Germinal center (tissue), 1 donor: ENCODE measurements at places on chromosomes 6 and 20.

DNA sequence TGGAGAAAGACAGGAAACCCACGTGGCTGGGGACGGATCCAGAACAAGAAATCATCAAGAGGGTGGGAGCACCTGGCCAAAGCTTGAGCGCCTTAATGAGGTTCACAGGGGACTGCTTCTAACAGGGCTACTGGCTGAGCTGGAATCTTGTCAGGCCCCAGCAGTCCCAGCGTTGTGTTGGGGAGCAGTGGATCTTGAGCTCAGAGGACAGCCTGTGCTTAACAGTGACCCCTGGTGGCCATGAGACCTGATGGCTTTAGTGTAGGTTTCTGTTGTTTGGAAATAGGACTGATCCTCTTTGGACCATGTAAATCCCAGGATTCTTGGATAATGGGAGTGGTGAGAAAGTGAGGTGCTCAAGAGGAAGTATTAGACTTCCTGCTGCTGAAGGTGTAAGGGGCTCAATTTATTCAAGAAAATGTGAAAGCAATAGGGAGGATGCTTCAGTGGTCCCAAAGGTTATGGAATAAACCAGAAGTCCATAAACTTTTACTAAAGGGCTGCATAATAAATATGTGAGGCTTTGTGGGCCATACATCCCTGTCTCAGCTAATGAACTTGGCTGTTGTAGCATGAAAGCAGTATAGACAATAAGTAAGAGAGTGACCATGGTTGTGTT lies 216.2 kb downstream of the NFATC2 start:
- DNase-seq: peak; percentile 29

DNA sequence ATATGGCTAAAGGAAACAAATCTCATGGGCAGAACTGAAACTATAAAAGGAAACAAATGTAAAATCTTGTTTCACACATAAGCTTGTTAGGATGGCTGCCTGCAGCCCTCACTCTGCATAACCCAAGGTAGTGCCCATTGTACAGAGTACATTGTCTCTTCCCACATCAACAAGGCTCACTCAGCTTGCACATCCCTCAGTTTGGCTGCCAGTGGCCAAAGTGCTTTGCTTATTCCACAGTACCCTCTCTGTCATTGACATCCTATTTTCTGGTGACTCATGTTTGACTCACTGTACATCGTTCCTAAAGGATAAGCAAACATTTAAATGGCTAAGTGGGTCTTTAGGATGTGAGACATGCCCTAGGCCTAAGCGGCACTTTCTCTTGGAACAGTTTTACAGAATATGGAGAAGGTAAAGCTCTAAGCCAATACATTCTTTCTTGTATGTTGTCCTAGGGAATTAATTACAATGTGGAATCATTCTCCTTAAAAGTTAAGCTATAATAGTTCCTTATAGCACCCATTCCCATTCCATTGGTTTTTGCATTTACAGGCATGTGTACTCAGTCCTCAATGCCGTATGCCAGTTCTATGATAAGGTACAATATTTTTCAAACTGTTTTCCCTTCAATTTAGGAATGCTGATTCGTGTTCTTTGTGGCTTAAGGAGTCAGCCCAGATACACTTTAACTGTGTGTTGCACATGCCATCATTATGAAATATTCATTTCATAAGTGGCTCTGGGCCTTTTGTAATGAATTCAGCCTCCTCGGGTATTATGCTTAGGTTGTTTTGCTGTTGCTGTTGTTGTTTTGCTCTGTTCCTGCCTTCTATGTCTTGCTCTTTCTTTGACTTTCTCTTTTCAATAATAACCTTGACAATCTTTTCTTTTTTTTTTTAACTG lies 5.5 kb downstream of the ANKEF1 start:
- DNase-seq: no peak

- DNase-seq: no peak
These were observed 10.1 kb upstream of the SIRPD start for GRCh38 chr20:1567392-1568162.

DNA sequence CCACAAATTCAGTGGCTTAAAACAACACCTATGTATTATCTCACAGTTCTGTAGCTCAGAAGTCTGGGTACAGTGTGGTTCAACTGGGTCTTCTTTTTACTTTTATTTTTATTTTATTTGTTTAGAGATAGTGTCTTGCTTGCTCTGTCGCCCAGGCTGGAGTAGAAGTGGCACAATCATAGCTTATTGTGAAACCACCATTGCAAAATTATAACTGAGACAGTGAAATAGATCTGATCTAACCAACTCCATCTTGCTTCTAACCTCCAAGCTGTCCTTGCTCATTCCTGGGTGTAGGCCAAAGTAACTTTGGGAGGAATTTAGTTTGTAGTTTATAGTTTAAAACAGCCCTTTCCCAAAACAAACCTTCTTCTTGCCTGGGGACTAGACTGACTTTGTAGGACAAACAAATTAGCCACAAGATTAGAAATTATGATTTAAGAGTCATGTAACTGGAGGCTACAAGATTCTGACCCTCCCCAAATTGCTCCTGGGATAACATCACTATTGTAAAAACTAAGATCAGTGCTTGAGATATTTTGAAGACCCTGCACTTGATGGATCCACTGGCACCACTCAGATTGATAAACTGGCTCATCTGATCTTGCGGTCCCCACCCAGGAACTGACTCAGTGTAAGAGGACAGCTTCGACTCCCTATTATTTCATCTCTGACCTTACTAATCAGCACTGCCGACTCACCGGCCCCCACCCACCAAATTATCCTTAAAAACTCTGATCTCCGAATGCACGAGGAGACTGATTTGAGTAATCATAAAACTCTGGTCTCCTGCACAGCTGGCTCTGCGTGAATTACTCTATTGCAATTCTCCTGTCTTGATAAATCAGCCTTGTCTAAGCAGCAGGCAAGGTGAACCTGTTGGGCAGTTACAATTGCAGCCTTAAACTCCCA lies 193.4 kb upstream of the CDYL start:
- DNase-seq: no peak

DNA sequence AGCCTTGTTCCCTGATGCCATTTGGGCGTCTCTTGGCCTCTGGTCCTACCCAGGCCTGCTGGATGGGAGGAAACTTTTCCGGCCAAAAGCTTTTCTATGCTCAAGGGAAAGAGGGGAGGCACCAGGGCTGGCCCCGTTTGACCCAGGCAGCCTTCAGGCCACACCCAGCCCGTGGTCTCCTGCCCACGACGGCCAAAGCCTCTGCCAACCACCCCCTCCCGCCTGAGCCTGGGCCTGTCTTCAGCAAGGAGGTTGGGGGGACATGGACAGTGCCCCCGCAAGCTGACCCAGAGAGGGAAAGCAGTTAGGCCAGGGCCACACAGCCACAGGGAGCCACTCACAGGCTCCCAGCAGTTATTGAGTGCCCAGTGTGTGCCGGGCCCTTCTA lies 49.5 kb downstream of the SRC start:
- no peak for DNase-seq

DNA sequence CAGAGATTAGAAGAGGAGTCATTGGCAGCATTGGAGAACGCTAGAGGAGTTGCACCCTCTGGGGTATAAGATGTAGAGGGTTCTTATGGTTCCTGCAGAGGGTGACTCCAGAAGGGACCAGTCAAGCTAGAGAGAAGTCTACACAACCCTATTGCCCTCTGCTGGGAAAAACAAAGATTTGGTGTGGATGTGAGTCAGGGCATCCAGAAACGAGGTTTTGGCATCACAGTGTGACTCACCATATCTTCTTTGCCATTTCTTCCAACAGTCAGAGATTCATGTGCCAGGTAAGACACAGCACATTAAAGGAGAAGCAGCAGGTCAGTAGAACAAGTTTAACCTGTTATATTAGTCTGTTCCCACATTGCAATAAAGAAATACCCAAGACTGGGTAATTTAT lies 598.8 kb downstream of the MAFB start:
- no peak for DNase-seq

GRCh38 chr6:161215193-161215592 lies 58.7 kb downstream of the AGPAT4 start:
- no peak for DNase-seq

- no peak for DNase-seq
These were observed 133.3 kb upstream of the SPTLC3 start for GRCh38 chr20:12875510-12875909.

DNA sequence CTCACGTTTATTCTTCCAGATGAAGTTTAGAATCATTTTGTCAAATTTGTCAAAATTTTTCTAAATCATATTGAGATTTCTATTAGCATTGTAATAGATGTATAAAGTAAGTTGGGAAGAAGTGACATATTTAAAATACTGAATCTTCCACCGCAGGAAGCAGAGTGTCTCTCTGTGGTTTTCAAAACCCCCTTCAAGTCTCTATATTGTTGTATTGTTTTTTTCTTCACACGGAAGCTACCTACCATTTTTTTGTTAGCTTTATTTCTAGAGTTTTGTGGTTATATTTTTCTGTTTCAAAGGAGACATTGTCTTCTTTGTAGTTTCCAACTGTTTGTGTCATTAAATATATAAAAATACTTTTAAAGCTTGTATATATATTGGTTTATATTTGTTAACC lies 188.6 kb downstream of the ZDHHC14 start:
- DNase-seq: no peak

DNA sequence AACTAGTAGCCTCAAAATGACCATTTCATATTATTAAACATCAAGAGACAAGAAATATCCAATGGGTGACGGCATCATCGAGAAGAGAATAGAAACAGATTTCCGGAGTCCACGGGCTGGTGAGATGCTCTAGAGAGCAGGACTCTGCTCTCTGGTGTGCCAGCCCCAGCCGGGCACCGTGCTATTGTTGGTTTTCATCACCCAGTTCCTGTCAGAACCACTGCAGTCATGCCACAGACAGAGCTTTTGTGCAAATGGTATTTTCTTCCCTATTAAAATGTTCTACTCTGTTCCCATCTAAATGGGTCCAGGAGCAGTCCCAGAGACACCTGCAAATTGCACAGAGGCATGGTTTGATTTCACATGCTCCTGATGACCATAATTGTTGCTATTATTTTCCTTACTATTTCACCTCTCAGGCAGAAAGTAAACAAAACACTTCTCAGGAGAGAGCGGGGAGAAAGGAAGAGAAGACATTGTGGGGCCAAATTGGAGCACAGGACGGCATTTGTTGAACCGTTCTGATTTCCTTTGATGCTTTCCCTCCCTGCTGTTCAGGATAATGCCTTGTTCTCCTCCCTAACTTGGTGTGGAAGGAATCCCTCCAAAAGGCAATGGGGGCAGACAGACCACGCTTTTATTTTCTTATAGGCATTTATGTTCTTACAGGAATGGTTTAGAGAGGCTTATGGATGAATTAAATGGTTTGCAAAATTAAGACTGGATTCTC lies 11.4 kb upstream of the RAMACL start:
- no peak for DNase-seq

- no peak for DNase-seq
These were observed 72.4 kb upstream of the NXT1 start for GRCh38 chr20:23278172-23278571.

DNA sequence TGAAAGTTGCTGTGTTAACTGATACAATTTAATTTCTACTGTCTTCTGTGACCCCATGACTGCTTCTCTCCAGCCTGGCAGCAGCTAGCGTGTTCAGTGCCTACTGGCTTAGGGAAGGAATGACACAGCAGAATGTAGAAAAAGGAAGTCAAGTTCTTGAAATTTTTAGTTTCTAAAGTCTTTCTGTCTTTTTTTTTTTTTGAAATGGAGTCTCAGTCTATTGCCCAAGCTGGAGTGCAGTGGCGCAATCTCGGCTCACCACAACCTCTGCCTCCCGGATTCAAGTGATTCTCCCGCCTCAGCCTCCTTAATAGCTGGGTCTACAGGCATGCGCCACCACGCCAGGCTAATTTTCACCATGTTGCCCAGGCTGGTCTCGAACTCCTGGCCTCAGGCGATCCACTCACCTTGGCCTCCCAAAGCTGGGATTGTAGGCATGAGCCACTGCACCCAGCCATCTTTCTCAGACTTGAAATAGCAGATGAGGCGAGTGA lies 39.3 kb downstream of the PCNA start:
- peak; percentile 20 for DNase-seq

DNA sequence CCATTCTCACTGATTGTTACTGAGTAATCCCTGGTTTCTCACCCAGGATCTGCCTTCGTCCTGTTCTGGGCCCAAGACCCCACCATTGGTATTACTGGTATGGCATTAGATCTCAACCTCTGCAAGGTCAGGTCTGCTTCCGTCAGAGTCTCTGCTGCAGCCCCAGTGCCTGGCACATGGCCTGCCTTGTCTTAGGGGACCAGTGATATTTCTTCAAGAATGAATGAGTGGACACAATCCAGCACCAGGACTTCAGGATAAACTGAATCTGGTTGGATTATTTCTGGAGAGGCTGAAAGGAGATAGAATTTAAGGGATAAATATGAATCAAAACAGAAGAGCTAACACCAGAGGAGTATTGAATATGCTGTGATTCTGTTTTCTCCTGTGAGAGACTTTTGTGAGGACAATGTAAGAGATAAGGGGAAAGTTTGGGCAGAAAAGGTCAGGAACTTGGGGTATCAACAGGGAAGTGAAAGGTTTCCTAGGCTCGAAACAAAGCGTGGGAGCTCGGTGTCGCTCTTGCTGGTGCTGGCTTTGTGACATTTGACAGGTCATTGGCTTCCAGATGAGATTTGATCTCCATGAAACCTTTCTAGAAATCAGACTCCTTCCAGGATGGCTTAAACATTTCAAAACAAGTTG lies 53.9 kb downstream of the OSTM1 start:
- DNase-seq: no peak

- no peak for DNase-seq
These were observed 562 bp downstream of the TRIM39 start for GRCh38 chr6:30327232-30327746.

DNA sequence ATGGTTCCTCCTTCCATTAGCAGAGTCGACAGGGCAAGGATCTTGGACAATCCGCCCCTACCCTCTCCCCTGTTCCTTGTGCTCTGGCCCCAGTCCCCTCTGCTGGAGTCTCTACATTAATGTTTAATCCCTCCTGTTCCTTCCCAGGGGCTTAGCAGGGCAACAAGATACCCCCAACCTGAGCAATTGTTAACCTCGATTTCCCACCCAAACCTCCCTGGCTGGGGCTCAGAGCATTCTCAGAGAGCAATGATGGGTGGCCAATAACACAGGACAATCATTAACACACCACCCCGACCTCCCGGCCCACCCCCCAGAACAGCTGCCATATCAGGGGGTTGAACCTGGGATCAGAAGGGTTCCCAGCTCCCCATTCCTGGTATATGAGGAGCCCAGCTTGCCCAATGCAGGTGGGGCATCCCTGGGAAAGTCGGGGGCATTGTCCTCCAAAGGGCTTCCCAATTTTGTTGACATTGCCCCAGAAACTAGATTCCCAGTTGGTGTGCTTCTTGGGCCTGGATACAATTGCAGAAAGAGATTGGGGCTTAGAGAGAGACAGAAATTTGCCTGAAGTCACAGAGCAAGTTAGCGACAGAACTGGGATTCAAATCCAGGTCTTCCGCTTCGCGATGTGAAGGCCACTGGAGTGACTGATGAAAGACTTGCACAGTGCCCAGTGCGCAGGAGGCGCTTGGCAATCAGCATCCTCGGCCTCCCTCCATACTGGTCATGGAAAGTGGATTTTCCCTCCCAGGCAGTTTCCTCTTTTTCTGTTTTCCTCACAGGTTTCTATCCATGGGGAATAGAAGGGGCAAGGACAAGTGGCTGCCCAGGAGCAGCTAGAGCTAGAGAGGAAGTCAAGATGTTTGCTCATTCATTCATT lies 59.6 kb upstream of the TTPAL start:
- no peak for DNase-seq

- peak; percentile 24 for DNase-seq
These were observed 133.9 kb upstream of the NEDD9 start for GRCh38 chr6:11366183-11366933.
